Retina (tissue), 1 donor: ENCODE measurements at places on chromosomes 3 and 15.

DNA sequence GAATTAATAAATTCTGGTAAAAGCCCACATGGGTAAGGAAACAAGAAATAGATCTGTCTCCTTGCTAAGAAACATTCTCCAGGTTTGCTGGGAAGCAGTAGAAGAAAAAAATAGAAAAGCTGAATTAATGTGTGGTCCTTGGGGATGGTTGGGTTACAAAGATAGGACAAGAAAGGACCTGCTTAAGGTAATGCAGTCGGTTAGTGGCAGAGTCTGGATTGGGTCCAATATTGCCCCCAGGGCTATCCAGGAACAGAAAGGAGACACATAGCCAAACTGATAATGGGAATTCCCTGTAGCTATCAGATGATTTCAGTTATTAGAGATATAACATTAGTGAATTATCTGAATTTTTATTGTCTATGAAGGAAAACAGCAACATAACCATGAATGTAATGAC lies 584.3 kb downstream of the ROBO1 start:
- no peak for DNase-seq

GRCh38 chr3:50317300-50317699 lies 5.2 kb downstream of the HYAL2 start:
- DNase-seq: no peak

DNA sequence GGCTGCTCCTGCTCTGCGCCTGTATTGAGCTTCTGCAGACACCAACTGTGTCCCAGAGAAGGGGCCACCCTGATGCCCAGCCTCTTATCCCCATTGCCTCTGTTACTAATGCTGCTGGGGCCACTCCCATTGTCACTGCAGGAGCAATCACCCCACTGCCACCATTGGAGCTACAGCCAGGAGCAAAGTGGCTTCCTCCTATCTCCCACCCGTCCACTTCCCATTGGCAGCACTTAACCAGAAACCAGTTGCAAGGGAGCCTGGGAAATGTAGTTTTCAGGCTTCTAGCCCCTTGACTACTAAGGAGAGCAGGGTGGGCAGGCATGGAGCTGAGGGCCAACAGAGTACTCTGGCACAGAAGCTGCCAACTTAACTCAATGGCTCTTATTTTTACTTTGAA lies 55.9 kb upstream of the KLF13 start:
- DNase-seq: no peak

- DNase-seq: no peak
Measured at GRCh38 chr3:120820748-120821147, 78.2 kb downstream of the GTF2E1 start.

DNA sequence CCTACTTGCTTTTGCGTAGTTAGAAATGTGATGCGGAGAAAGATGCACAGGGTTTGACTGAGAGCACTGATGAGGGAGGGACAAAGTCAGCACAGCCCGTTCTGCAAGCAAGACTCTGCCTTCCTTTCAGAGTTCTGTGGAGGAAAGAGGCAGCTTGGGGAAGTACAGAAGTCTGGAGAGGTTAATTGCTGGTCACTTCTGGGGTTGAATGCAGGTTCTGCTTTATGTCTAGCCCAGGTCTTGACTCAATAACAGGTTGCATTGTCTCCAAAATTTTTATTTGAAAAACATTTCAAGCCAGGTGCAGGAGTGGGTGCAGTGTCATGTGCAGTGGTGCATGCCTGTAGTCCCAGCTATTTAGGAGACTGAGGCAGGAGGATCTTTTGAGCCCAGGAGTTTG lies 461.7 kb downstream of the NR2F2 start:
- DNase-seq: no peak

- no peak for DNase-seq
Measured at GRCh38 chr3:151926956-151927355, 53.5 kb downstream of the SUCNR1 start.

- no peak for DNase-seq
Measured at GRCh38 chr3:187571701-187572100, 98.5 kb downstream of the SST start.

- no peak for DNase-seq
Measured at GRCh38 chr15:40756938-40757337, 1.9 kb upstream of the RMDN3 start.

- DNase-seq: peak; percentile 5
Measured at GRCh38 chr3:30319713-30320112, 286.7 kb upstream of the TGFBR2 start.

GRCh38 chr3:5016211-5017161 lies 37.2 kb downstream of the BHLHE40 start:
- DNase-seq: no peak

DNA sequence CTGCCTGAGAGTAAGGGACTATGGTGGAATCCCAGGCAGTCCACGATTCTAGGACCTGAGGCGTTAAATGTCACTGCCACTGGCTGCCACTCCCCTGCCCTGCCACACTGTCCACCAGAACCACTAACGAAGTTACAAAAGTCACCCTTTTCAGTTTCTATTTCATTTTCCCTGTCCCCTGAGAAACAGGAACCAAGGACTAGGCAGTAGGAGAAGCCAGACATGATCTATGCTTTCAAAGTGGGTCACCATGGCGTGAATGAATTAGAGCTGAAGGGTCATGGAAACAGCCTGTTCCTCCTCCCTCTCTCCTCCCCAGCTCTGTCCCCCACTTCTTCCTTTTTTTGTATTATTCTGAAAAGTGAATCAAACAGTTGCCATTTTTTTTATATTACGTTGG lies 9.1 kb upstream of the ADPRH start:
- DNase-seq: no peak

- no peak for DNase-seq
Measured at GRCh38 chr3:169563775-169564059, 99.8 kb downstream of the MECOM start.

DNA sequence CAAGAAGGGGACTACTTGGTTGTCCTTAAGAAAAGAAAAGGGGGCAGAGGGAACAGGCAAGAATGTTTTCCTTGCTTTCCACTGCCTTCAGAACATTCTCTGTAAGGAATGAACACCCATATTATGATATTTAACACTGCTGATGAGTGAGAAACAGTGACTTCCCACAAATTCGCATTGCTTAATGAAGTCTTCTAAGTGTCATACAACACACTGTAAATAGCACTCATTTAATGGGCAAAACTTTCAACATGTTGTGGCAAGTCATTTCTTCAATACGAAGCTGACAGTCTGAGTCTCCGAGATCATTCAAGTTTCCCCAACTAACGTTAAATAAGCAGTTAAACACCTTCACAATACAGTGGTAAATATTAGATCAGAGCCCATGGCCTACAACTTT lies 464.4 kb downstream of the SHQ1 start:
- DNase-seq: no peak

DNA sequence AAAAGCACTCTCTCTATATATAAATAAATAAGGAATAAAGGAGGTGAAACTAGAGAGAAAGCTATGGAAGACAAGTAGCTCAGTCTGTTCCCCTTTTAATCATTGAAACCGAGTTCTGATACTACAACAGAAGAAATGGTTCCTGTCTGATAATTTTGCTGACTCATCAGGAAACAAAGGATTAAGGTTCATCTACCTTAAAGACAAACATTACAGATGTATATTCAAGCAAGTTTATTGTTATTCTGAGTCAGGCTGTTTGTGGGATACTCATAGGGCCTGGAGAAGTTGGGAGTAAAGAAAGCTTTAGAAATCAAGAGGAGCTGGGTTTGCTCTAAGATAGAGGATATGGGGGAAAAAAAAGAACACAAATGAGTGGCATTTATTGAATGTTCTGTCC lies 566.0 kb downstream of the ROBO2 start:
- DNase-seq: no peak

DNA sequence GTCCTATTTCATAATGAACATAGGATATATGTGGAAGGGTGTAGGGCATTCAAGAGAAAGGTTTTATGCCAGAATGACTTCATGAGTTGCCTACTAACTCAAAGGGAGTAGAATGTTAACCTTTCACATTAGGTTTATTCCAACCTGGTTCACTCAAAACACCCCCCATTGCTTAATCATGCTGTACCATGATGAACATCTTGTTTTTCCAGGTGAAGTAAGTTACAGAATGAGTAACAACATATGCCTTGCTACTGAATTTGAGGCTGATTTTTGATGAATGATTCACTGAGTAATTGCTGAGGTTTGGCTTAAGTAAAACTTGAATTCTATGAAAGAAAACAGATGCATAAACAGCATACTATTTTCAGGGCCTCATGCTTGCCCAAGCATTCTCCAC lies 5.9 kb upstream of the CLDN16 start:
- DNase-seq: no peak

DNA sequence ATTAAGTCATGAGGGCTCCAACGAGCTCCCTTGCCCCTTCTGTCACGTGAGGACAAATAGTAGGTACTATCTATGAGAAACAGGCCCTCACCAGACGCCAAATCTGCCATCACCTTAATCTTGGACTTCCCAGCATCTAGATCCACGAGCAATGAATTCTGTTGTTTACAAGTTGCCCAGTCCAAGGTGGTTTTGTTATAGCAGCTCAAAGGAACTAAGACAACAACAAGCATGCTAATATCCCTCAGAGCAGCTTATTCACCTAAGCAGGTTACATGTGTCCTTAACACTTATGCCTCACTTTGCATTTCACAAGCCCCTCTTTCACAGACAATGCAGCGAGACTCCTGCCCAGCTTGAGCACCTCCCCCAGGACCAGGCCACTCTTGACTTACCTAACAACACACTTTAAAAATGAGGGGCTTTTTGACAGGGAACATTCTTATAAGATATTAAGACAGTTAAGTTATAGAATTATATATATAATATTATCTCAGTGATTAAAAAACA lies 219.5 kb downstream of the PLCH1 start:
- DNase-seq: no peak

DNA sequence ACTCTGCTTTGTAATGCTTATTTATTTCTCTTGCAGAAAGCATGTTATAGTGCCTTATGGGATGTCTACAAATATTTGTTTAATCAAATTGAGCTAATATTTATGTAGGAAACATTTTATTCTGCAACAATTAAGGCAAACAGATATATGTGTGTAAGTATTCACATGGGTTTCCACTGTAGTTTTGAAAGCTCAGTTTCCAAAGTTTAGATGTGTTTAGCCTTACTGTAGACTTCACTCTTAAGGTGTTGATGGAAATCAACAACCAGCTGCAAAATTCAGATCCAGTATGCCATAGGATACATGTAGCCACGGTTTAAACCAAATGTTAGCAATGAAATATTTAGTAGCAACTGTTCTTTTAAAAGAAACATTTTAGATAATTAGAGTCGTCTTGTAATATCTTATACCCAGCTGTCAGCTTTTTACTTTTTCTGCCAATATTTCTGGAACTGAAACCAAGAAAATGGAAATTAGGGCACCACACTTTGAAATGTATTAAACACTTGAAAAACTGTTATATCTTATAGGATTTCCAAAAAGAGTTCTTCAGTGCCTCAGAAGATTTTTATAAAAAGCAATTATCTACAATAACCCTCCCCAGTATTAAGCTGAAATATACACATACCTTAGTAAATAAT lies 18.5 kb downstream of the PIK3CA start:
- DNase-seq: no peak

GRCh38 chr3:58742239-58742638 lies 75.7 kb upstream of the FAM3D start:
- DNase-seq: no peak

GRCh38 chr3:23201154-23201838 lies 1.8 kb upstream of the UBE2E2 start:
- DNase-seq: no peak

GRCh38 chr3:194189243-194189791 lies 53.4 kb downstream of the HES1 start:
- no peak for DNase-seq

DNA sequence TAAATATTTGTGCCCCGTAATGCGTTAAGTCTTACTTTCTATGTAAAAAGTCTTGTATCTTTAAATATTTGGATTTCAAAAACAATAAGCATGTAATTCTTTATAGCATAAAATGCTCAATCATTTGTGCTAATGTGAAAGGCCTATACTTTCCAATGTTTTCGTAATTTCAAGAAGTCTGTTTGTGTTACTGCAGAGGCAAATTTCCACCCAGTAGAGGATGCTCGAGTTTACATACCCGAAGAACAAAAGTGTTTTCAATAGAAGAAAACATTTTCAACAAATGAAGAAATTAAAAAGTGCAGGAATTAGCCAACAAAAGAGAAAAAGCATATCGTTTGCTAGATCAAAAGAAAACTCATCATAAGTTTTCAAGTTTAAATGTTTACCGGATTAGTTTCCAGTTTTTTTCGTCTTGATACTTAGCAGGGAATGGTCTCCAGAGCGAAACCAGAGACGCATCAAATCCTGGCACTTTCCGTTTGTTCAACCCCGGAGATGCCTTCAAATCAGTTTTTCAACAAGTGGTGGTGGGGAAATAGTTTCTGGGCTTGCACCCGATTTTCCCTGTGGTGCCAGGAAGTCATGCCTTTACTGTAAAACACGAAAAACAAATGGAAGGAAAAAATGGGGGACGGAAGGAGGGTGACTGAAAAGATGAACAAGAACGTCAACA lies 1.0 kb downstream of the CGGBP1 start:
- DNase-seq: peak; percentile 4

DNA sequence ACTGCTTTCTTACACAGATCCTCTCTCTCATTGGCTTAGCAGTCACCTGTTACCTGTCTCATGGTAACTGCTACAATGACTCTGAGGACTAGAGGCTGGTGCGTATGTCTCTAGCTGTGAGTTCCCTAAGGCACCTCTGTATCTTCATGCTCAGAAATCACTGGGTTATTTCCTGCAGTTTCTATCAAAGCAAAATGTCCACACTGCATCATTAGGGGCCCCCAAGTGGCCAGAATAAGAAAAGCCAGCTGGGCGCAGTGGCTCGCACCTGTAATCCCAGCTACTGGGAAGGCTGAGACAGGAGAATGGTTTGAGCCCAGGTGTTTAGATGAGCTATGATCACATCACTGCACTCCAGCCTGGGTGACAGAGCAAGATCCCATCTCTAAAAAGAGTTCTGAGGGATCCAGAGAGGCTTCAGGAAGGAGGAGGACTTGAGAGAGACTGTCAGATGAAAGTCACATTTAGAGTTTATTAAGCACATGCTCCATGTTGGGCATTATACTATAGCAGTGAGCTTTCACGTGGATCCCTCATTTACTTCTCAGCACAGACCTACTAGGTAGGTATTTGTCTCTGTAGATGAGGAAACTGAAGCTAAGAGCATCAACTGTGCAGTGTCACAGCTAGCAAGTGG lies 2.3 kb upstream of the VPS18 start:
- DNase-seq: peak; percentile 61

GRCh38 chr3:58529516-58530353 lies 7.3 kb downstream of the ACOX2 start:
- DNase-seq: peak; percentile 65

- DNase-seq: no peak
Measured at GRCh38 chr3:24595796-24596195, 101.1 kb upstream of the THRB start.

GRCh38 chr15:59150185-59150584 lies 45.2 kb downstream of the CCNB2 start:
- DNase-seq: no peak
